Tibial artery (tissue), 4 donors: ENCODE measurements at places on chromosomes 5 and 9.

- DNase-seq: no peak
Observed at GRCh38 chr9:121289026-121289771, 21.2 kb downstream of the GSN start.

GRCh38 chr9:70642341-70642740 is 227.9 kb upstream of the KLF9 start:
- no peak for DNase-seq

DNA sequence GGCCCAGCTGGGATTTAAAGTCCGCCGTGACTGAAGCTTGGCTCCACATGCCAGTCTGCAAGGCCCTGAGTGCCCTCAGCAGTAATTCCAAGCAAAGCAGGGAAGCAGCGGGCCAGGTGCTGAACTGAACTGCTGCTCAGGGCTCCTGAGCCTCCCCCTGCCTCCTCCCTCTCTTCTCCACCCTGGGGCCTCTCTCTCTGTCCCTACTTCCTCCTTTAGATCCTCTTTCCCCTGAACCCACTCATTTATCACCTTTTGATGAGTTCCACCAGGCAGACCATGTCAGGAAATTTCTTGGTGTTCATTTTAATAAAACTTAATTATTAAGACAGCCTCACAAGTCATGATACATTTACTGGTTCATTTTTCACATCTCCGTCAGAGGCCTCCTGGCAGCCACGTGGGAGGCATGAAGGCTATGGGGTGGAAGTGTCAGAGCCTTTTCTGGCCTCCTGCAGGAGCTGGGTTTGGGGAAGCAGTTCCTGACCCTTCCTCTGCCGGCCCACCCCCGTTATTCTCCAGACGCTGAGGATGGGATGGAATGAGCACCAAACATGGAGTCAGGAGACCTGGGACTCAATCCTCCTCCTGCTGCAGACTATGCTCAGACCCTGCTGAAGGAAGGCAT is 32.2 kb upstream of the KCNIP1 start:
- no peak for DNase-seq

DNA sequence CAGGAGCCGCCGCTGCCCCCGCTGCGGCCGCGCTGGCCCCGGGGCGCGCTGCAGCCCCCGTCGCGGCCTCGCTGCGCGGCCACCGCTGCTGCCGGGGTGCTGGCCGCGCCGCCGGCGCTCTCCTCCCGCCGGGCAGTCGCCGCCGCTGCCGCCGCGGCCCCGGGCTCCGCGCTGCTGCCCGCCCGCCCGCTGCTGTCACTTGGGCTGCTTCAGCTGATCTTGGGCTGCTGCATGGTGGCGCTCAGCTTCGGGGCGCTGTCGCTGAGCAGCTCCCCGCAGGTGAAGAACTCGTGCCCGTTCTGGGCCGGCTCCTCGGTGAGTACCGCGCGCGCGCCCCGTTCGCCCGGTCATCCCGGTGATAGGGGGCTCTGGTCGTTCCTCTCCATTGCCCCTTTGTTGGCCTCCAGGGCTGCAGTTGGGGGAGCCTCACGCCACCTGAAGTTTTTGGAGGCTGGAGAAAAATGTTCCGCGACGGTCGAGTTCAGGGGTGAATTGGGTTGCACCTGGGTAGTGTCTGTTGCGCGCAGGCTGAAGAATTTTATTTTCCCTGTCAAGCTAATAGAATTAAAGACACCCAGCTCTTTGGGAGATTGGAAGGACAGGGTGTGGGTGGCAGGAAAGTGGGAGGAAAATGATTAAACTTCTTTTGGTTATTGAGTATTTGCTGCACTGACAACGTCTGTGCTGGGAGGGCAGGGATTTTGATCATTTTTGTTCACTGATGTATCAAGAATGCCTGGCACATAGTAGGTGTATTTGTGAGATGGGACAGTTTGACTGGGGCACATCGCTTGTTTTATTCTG is 596 bp downstream of the ENTREP1 start:
- DNase-seq: peak; percentile 67

- no peak for DNase-seq
Observed at GRCh38 chr9:89942643-89943042, 337.8 kb downstream of the GADD45G start.

GRCh38 chr5:120550358-120550757 is 86.3 kb downstream of the PRR16 start:
- DNase-seq: no peak

DNA sequence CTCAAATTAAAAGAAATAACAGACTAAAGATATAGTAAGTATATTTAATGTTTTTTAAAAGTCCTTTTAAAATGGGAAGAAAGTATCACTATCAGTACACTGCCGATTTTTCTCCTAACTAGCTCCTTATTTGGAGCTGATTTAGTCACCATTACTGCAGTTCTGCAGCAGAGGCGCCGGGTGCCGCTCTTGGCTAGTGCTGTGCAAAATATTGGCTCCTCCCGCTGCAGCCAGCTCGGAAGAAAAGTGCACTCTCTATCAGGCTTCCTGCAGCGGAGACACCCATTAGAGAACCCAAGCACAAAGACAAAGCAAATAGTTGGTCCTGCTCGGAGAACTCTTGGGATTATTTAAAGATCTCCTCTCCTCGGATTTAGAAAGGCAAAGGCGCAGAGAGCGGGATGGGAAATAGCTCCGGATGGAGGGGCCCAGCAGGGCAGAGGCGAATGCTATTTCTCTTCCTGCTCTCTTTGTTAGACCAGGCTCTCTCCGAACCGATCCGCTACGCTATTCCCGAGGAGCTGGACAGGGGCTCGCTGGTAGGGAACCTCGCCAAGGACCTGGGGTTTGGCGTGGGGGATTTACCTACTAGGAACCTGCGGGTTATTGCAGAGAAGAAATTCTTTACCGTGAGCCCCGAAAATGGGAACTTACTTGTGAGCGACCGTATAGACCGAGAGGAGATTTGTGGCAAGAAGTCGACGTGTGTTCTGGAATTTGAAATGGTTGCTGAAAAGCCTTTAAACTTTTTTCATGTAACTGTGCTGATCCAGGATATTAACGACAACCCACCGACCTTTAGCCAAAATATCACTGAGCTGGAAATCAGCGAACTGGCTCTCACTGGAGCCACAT is at the start of gene PCDHGB3:
TSS of gene PCDHGB3 (plus strand) at position 249 of the 855 bp plus-strand sequence. CDS start at position 402, 153 bp downstream.
- no peak for DNase-seq

DNA sequence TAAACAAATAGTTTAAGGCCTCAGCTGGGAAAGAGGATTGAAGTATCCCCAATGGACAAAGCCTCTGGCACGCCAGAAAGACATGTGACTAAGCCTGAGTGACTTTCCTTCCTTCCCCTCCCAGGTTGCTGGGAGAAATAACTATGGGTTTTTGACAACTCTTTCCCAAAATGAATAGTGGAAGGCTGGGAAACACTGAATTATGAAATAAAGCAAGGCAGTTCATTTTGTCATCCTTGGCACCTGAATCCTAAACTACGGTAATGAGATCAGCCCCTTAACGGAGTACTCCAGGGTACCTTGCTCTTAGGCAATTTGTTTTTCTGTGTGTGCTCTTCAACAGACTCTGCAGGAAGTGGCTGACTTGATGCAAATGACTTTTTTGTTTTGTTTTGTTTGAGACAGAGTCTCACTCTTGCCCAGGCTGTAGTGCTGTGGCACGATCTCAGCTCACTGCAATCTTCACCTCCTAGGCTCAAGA is 75.2 kb downstream of the LMNB1 start:
- DNase-seq: no peak

DNA sequence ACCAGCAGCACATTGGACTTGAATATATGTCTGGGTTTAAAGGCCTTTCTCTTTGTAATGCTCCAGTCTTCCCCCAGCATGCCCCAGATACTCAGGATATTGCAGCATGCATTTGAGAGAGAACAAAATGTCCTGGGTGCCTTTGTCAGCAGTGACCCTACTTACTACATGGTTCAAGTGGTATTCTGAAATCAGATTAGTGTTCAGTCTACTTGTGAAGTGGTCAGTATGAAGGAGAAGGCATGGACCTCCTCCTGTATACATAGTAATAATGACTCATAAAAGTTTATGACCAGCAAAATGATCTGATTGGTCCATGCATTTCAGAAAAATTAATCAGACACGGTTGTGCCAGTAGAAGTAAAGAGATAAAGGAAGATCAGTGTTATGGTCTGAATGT is 25.4 kb downstream of the GPR21 start:
- no peak for DNase-seq

- no peak for DNase-seq
Observed at GRCh38 chr5:4882186-4882585, 257.9 kb upstream of the ADAMTS16 start.

DNA sequence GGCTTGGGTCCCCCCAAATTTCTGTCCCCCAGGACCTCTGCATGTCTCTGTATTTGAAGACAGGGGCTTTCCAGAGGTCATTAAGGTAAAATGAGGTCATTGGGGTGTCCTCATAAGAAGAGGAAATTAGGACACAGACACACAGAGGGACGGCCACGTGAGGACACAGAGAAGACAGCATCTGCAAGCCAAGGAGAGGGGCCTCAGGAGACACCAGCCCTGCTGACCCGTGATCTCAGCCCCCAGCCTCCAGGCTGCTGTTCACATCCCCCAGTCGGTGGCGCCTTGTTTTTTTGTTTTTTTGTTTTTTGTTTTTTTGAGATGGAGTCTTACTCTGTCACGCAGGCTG is 1.2 kb upstream of the CCDC183 start:
- no peak for DNase-seq

- DNase-seq: no peak
Observed at GRCh38 chr5:124760608-124761007, 14.2 kb upstream of the ZNF608 start.

DNA sequence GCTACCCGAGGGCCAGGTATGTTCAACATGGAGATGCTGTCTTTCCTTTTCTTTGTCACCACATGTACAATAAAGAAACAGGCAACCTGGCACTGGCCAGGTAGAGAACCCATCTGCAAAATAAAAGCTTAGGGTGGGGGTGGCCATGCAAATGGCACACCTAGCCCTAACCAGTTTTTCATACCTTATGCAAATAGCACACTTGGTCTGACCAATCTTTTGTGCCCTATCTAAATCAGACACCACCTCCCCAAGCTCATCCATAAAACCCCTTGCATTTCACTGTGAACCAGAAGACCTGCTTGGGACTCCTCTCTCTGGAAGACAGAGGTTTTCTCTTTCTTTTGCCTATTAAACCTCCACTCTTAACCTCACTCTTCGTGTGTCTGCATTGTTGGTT is 33.9 kb downstream of the JAKMIP2 start:
- no peak for DNase-seq

DNA sequence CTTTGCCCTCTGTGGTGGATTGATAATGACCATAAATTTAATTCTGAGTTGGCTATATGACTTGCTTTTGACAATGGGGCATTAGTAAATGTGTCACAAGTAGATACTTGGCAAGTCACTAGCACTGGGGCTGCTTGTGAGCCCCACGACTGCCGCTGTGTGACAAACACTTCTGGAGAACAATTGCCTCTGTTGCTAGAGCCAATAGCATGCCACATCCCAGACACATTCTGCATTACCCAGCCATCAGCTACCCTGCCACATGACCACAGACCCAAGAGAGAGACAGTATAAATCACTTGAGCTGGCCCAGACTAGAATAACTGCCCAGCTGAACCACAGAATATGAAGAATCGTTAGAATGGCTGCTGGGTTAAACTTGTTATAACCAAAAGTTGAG is 753.2 kb upstream of the DMAC1 start:
- DNase-seq: no peak

GRCh38 chr9:80156262-80156661 is 584.5 kb downstream of the TLE4 start:
- no peak for DNase-seq

GRCh38 chr9:109972026-109972882 is 192.3 kb downstream of the PALM2AKAP2 start:
- DNase-seq: no peak

DNA sequence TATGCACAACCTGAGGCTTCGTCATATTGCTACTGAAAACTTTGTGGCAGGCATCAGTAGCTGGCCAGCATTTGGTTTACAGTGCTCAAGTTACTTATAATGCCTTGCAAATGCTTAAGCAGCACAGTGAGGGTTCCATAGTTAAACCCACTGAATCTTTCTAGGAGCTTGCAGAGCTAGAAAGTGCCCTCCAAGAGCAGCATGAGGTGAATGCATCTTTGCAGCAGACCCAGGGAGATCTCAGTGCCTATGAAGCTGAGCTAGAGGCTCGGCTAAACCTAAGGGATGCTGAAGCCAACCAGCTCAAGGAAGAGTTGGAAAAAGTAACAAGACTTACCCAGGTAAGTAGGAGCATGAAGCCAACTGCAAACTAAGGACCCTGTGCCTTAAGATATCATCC is 60.9 kb downstream of the CNTRL start:
- no peak for DNase-seq

DNA sequence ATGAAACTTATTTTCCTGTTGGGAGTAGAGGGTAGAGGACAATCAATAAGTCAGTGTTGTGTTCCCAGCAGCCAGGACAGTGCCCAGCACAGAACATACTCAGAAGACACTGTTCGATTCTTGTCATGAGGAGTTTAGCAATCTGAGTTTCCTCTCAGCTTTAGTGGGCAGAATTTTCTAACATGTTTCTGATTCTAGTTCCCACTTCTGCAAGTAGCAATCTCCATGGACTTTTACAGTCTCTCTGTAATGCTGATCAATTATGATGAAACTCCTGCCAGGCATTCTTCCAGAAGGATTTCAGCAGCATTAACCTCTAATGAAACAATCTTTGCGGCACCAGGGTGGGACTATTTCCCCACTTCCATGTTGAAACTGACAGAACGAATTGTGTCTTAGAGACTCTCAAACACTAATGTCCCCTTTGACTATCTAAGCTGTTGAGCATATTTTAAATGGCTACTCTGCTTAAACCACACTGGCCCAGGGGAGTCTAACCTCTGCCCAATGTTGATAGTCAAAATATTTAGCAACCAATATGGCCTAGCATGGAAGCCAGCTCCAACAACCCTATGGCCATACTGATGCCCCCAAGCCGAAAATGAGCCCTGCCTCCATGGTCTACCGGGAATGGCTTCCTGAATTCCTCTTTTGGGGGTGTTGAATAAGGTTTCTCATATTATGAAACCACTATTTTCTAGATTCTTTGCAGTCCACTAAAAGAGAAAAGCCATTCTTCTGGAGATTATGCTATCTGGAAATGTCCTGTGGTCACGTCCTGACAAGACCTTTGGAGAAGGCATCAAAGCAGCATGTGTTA is 484.3 kb downstream of the BNC2 start:
- DNase-seq: no peak

DNA sequence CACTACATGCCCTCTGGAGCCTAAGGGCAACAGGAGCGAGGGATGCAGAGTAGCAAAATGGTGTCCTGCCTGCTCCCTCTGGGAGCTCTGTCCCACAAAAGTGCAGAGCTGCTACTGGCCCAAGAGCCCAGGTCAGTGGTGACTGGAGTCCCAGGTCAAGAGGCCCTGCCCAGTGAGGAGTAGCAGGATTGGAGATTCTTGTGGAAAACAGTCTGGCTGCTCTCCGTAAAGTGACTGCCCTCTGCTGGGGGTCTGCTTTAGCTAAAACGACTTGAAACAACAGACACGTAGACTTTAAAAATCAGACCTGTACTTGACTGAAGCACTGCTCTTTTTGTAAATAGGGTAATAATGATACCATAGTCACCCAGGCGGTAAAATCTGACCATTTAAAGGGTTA is 917.0 kb downstream of the MAT2B start:
- DNase-seq: no peak
